ENCODE measurements at places on chromosomes 12 and 14.

DNA sequence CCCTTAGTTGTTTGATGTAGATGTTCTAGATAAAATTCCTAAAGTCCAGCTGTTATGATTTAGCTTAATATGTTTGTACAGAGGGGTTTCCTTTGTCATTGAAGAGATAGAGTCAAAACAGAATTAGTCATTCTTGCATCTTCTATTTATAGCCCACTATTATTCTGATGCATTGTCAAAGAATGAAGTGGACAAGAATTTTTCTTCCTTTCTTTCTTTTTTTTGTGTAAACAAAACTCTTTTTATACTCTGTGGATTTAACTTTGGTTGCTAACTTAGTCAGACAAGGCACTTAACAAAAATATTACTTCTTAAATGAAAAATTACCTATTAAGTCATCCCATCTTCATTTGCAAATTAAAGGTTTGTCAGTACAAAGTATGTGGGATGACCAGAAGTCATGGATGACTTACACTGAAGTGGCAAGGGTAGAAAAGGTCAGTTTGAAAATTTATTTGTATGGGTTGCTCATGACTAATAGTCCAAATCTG is 215.6 kb upstream of the DDHD1 start:
- no peak for DNase-seq

DNA sequence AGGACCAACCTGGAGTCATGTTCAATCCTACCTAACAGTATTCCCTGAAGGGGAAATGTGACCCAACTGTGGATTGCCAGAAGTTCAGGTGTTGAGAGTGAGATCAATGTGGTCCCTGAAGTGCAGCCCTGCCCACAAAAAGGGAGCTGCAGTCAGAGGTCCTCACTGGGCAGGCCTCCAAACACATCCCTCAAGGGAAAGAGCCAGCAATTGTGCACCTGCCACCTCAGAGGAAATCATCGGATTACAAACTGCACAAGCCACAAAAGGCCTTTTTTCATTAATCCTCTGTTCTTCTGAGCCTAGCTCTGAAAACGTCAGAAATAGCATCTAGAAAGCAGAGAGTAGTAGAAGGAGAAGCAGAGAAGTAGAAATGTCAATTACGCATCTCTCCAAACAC is 10.8 kb upstream of the MDM1 start:
- no peak for DNase-seq

DNA sequence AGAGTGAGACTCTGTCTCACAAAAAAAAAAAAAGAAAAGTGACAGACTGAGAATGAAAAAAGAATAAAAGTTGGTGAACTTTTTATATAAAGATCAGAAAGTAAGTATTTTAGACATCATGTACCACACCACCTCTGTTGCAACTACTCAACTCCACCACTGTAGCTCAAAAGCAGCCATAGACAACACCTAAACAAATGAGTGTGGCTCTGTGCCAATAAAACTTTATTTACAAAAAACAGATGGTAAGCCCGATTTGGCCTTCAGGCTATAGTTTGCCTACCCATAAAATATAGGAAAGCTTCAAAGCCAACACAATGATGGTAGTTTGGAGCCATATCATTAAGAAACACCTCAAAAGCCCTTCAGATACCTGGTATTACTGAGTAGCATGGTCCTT is 154.5 kb upstream of the FOXN3 start:
- DNase-seq: no peak

DNA sequence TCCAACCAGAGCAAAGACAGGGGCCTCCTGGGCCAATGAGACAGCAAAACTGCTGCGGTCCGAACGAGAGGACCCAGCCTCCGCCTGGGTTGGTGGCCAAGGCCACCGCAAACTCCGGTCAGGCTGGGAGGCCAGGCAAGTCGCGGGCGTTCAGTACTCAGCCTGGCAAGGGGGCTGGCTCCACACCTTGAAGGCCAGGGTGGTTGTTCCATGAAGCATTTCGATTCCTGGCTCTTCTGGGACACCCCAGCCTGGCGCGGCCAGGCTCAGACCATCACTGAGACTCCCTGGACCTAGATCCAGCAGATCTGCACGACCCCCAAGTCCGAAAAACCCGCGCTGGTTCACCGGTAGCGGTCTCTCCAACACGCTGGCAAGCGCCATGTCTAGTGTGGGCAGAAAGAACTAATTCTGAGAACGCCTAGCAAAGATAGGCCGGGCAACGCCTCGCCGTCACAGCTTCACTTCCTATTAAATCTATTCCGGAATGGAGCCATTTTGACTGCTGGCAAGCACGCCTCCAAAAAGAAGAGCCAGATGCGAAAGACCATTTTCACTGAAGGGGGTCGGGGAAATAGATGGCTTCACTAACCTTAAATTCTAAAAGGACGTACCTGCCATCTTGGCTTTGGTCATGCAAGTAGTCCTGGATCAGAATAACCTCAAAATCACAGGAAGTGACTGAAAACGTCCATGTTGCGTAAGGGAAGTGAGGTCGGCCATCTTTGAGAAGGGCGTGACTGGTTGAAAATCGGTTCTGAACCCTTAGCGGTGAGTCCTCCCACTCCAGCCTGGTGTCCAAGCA is at the start of gene PSMB5:
Gene PSMB5 (minus strand): TSS at position 403 of the 805 bp plus-strand sequence. CDS start 19 bp downstream, at position 384.
- peak; percentile 90 for DNase-seq

- no peak for DNase-seq
Observed at GRCh38 chr12:30991466-30991865, 64.9 kb downstream of the TSPAN11 start.

All from SK-N-SH (cell line).